Fibroblast of skin of back (primary cell): ENCODE measurements at places on chromosomes 2 and 18.

DNA sequence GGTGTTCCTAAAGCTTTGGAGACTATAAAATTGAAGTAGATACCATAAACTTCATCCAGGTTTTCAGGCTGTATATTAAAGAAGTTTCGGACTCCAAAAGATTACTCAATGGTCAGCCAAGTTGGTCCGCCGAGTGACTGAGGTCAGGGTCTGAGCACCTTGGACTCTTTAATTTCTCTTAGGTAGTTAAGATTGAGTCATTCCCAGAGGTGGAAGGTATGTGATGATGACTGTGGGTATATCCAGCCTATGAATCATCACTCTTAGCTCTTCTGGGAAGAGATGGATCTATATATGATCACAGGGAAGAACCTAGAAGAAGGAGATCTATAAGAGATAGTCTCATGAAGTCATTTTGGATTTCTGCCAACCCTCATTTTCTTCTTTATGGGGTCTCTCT is 3.3 kb downstream of the ITGA6 start:
- no peak for DNase-seq

DNA sequence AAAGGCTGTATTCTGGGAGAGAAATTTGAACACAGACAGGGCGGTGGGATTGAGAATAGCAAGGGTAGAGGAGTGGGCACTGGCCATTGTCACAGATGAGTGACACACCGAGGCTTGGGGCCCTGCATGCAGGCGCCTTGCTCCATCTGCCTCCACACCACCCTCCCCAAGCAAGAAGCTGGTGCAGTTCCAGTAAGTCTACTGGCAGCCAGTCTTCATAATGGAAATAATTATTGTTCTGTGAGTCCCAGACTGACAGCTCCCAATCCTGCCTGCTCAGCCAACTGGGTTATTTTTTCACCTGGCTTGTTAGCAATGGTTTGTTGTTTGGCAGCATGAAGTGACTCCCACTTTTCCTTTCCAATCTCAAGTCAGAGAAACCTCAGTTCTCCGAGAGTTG is 13.0 kb downstream of the TTC32 start:
- no peak for DNase-seq

GRCh38 chr18:74803769-74804168 is 206.1 kb downstream of the ZNF407 start:
- no peak for DNase-seq

GRCh38 chr2:33106115-33106514 is 159.4 kb downstream of the LTBP1 start:
- peak; percentile 27 for DNase-seq

- peak; percentile 16 for DNase-seq
Measured at GRCh38 chr18:8373486-8373885, 235.8 kb upstream of the RAB12 start.

DNA sequence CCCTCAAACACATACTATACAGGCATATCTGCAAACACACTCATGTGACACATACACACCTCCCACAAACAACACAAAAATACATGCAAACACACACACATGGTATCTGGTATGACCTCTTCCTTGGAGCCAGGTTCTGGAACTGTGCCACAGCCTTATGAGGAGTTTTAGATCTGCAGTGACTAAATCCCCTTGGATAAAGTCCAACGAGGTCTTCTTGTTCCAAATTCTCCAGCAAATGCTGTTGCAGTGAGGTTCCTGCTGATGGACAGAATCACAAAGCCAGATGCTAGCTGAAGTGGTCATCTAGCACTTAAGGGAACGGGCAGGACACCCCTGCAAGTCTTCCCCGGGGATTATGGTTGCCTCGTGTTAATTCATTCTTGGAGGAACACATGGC is 54.5 kb upstream of the DAPL1 start:
- DNase-seq = peak; percentile 36

DNA sequence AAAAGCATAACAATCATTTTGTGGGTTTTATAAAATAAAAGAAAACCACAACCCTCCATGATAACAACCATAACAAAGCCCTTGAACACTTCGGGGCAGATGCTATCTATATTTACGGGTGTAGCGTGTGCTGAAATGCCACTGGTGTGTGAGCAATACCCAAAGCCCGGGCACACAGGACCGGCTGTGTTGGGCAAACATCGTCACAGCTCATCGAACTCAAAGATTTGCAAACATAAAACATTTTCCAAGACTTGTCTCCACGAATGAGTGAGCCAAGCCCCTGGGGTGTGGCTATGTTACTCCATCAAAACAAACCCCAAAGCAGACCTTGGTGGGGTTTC is 290.2 kb downstream of the LPIN1 start:
- no peak for DNase-seq
